Inflammatory macrophage treated with lipopolysaccharide for 1 hour (primary cell): ENCODE measurements at places on chromosomes 6 and 20.

DNA sequence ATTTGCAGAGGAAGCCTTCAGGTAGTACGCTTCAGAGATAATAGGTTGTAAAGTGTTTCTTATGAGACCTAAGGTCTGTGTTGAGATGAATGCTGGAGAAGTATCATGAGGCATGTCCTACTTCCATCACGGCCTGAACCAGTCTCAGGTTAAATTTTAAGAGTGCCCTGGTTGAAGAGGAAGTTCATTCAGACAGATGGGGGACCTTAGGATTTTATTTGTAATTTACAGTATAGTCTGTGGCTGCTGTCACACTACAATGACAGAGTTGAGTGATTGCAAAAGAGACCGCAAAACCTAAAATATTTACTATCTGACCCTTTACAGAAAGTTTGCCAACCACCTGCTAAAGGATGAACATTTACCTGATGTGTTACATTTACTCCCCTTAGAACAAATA, 70.9 kb downstream of the UST start:
- DNase-seq, result no peak

DNA sequence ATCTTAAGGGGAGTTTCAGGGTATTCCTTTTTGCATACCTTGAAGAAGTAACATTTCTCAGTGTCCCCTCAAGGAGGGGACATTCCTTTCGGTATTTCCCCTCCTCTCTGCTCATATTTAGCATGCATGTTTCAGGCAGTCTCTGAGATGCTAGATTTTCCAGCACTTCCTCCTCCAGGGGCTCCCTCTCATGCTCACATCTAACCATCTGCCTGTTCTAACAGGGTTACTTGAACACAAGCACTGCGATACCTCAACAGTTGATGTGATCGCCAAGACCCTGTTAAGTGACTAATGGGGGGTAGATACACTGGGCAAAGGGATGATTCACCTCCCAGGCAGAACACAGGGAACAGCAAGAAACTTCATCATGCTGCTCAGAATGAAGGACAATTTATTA, 12.9 kb upstream of the MCM3 start:
- DNase-seq, result no peak

DNA sequence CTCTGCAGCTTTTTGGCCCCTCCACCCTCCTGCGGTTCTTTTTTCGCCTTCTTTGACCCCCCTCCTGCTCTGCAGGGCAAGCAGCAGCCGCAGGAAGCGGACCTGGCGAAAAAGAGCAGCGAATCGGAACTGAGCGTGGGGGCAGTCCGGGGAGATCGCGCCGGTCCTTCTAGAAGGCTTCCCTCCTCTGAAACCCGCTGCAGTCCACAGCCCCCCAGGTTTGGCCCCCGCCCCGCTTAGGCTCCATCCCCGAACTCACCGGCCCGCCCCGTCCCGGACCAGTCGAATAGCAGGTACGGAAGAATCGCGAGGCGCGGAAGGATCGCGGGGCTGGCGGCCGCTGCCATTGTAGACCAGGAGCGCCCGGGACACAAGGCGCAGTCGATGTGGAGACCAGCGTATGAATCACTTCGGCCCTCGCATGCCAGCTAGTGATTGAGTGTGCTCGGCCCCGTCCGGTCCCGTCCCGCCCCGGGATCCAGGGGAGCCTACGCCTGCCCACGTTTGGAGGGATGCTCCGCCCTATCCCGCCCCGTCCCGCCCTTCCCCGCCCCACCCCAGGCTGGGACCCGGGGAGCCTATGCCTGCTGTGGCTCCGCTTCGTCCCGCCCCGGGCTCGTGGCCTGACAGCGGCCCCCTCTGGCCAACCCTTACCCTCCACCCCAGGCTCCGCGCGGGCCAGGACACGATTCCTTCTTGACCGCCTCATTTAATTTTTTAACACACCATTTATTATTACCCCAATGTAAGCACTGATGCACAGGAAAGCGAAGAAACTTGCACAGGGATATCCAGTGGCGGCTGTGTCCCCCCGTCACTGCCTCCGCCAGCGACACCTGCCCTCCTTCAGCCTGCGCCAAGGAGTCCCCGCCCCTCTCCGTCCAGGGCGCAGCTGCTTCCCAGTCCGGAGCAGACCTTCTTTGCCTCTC, at the start of gene ULBP3:
Gene ULBP3, minus strand, starts transcription at position 402 of the 929 bp plus-strand sequence. Its CDS starts 55 bp downstream, at position 347.
- peak; percentile 74 for DNase-seq

- DNase-seq, result no peak
Observed at GRCh38 chr20:58054780-58055373, 173.6 kb downstream of the ANKRD60 start.

DNA sequence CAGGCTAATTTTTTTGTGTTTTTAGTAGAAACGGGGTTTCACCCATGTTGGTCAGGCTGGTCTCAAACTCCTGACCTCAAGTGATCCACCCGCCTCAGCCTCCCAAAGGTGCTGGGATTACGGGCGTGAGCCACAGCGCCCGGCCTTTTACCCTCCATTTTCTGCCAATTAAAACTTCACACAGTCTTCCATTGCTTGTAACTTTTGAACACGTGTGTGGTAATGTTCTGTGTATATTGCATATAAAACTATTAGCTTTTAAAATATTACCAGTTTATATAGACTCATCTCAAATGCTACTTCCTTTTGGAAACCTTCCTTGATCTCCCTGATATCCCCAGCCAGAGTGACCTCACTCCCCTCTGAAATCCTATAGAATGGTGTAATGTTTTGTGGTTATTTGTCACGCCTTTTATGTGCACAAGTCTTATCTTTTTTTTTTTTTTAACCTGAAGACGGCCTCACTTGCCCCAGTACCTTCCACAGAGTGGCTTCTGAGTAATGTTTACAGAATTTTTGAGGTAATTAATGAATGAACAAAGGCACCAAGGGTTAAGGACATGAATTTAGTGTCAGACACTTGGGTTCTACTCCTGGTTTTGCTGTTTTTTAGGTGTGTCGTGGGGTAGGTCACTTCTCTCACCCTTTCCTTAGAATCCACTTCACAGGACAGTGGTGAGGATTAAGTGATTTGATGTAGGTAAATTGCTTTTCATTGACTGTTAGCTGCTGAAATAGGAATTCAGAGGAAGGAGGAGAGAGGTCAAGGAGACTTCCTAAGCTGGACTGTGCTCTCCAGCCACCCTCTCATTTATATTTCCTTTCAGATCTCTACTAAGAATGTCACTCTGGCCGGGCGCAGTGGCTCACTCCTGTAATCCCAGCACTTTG, 11.2 kb upstream of the MMP24 start:
- DNase-seq, result peak; percentile 58

GRCh38 chr6:11994875-11995461, 17.1 kb upstream of the HIVEP1 start:
- DNase-seq, result no peak

GRCh38 chr20:58880994-58881752, 28.7 kb downstream of the GNAS start:
- DNase-seq, result peak; percentile 68

GRCh38 chr6:11851387-11851786, 72.8 kb upstream of the ADTRP start:
- DNase-seq, result no peak

GRCh38 chr20:48826883-48827771, 672 bp downstream of the PREX1 start:
- no peak for DNase-seq

DNA sequence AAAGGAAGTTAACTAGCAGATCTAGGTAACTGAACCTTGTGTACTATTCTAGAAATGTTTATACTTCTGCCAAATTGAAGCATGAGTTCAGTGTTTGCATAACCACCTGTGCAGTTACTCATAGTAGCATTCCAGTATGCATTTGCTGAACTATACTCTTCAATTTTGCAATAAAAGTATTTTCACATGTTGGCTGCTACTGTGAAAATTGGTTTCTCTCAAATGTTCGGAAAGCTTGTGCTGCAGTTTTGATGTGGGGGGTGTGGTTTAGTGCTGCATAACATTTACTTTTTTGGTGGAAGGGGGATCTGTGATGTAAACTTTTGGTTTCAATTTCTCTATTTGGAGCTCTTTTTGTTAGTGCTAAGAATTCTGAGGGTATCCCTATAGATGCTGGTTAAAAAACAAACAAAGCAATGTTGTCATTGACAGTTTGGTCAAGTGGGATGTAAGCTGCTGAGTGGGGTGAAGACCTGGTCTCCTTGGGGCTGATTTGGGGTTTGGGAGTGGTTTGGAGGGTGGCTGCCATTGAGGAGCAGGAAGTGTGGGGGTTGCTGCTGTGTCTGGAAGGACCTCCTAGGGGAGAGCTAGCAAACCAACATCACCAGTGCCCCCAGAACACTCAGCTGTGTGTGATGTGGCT, 87.8 kb downstream of the CARMIL1 start:
- no peak for DNase-seq

DNA sequence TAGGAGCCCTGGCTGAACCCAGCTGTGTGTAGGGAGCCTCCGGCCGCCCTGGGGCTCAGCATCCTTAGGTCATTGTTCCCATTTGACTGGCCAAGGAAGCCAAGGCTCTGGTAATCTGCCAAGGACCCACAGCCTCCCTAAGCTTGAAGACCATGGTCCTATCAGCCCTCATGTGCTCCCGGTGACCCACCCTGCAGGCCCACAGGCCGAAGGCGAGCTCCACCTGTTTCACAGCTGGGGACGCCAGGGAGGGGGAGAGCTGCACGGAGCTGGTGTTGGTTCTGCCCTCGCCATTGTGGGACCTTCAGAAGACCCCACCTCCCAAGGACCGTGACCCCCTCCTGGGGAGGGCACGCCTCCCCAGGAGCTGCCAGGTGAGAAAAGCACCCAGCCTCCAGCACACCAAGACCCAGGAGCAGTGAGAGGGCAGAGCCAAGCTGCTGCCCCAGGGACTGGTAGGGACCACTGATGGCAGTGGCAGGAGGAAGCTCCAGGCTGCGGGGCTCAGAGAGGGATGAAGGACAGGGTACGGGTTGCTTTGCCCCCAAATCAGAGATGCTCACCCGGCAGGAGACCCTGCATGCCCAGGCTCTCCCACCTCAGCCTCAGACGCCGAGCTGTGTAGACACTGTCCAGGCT, 30.7 kb upstream of the MRGBP start:
- no peak for DNase-seq

DNA sequence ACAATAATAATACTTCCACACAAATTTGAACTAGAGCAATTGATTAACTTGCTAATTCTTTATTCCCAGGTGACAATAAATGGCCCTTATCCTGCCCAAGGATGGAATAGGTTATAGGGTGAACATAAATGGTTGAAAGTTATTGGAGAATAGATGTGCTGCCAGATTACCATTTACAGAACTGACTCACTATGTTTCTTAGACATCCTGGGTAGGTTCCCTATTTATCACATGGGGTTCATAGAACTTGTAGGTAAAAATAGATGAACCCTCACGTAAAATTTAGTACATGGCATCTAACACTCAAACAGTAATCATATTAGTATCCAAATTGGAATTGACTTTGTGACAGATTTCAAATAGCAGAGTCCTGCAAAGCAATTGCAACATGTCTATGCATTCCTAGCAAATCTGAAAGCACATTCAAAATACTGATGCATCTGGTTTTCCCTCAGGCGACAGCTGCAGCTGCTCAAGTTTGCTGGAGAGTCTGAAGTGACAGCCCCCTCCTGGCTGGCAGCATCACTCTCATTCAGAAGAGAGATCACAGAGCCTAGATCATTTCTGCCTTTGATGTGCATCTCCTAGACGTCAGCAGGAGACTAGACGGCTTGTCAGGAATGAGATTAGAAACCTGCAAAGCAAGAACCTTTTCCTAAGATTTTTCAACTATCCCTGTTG, 80.2 kb upstream of the RNF217 start:
- DNase-seq, result no peak
